ENCODE measurements at places on chromosomes 5 and 9.
A peak's percentile ranks its signal among the peaks of the same experiment; 100 is the strongest.

GRCh38 chr5:75351139-75351926 is 14.3 kb downstream of the HMGCR start:
- DNase-seq = no peak

GRCh38 chr5:180815293-180815917 is 12.8 kb upstream of the MGAT1 start:
- DNase-seq = no peak

DNA sequence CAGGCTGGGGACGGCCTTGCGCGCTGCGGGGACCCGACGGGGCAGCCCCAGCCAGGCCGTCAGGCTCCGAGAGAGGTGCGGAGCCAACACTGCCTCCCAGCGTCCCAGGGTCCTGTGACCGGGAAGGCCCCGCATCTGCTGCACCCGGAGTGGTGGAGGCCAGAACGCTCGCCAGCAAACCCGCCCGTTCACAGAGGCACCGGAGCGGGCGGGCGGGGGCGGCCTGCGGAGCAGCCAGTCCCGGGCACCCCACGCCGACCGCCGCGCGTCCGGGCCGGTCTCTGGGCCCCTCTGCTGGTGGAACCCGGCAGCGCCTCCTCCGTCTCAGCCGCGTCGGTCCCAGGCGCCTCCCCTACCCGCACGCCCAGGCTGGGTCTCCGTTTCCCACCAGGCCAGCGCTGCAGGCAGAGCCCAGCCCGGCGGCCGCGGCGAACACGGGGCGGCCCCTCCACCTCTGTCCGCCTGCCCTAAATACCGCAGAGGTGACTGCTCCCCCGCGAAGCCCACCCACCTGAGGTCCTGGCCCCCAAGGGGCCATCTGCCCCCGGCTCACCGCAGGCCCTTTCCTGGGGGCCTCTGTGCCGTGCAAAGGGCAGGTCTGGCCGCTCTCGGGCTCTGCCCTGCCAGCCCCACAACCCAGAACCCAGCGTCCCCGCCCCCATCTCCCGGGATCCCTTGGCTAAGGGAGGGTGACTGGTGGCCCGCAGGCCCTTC is 15.9 kb downstream of the EXD3 start:
- peak; percentile 49 for DNase-seq

- no peak for DNase-seq
These were observed 499.2 kb downstream of the BNC2 start for GRCh38 chr9:16371306-16371705.

DNA sequence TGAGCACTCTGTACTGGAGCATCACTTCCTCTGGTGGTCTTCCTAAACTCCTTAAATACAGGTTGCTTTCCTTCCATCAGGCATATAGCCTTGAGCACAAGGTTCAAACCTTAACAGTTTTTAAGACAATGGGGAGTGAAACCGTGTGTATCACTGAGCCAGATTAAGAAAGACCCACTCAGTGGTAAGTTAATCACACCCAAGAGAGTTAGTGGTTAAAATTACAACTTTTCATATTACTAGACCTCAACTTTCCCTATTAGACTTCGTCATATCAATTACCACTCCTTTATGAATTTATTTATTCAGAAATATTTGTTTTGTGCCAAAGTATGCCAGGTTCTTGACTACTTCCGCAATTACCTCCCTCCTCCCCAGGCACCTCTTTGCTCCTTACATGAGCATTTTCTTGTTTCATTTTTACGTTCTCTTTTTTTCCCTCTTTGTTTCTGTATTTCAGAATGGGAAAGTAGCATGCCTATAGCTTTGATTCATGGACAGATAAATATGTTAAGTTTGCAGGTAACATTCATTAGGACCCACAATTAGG is 351.0 kb downstream of the KIAA0825 start:
- no peak for DNase-seq

DNA sequence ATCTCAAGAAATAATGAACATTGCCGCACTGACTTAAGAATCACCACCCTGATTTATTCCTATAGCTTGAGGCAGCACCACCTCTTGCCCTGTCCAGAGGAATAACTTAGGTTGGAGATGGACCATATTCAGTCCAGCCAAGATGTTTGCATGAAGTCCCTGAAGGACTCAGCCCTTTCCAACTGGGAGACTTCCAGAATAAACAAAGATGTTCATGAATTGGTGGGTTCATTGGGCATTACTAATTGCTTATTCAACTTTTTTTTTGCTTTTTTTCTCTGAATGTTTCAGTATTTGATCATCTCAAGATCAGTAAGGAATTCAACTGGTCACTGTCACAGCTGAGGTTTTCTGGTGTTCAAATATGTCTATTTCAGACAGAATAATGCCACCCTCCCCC is 470.6 kb downstream of the CCDC171 start:
- peak; percentile 80 for DNase-seq

DNA sequence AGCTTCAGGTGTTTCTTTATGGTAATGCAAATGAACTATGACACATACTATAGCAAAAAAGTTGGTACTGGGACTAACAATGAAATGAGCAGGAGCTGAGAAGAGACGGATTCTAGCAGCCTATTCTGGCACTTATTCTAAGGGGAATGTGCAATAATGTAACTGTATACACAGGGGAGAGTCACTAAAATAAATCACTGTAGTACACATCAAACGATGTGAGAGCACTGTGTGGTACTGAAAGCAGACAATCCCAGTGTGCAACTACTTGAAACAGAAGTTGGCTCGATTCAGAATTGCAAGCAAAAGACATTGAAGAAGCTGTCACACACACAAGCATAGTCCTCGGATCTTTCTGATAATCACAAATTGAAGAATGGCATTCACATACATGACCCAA is 1713.0 kb upstream of the CDH9 start:
- DNase-seq = no peak

DNA sequence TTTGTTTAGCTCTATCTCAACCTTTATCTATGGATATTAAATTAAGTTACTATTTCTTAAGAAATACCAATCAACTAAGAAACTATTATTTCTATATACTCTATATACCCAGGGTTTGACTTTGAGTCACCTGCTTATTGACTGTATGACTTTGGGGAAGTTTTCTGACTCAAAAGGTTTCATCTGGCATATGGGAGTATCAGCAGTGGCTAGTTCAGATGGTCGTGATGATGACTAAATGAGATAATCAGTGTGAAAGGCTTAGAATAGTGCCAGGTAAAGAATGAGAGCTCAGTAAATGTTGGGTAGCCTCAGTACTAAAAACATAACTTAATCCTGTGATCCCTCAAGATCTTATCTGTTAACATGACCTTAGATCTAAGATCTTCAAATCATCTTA is 179.7 kb upstream of the ISL1 start:
- DNase-seq = no peak

DNA sequence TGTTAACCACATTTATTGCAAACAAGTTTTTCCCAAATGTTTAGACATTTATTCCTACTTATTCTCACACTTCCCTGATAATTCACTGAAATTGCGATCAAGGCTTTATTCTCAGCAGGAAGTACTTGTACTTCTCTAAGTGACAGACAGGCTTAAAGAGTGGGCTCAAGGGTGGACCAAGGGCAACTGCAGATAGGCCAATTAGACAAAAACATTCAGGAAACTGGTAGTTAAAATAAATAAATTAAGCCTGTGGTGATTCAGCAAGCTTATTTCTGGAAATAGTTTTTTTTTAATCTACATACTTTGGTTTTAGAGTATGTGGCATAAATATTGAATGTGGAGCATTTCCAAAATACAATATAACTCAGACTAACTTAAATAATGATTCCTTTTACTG is 136.1 kb downstream of the UGCG start:
- peak; percentile 87 for DNase-seq

Measured in fibroblast of skin of right quadriceps (primary cell).